GM12878 (cell line): ENCODE measurements at places on chromosomes 3 and 15. TPM values are rescaled to one million over a fixed set of nuclear protein-coding genes. Genes with fewer than 3 reads are reported as not detected.

GRCh38 chr15:67701669-67702068 is 123.6 kb upstream of the SKOR1 start:
- DNase-seq, result no peak

DNA sequence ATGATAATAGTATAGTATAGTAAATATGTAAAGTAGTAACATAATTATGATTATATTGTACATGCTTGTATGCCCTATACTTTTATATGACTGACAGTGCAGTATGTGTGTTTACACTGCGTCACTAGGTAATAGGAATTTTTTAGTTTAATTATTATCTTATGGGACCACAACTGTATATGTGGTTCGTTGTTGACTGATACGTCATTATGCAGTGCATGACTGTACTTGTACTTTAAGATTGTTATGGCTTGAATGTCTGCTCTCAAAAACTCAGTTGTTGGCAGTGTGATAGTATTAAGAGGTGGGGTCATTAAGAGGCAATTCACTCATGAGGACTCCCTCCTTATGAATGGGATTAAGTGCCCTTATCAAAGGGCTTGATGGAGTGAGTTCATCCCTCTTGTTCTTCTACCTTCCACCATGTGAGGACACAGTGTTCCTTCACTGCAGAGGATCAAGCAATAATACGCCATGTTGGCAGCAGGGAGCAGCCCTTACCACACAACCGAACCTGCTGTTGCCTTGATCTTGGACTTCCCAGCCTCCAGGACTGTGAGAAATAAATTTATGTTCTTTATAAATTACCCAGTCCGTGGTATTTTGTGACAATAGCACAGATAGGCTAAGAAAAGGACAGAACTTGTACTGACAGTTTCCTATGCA is 152.2 kb downstream of the NEK11 start:
- no peak for DNase-seq

Gene PRRT3
- total RNA-seq, result 17.0 and 18.0 TPM in 2 replicates

Gene ZBTB47
- total RNA-seq, result 3.1 and 3.4 TPM in 2 replicates

GRCh38 chr3:181935915-181936314 is 224.2 kb downstream of the SOX2 start:
- no peak for DNase-seq

Gene RBP2
- not detected in 2 replicates for total RNA-seq

DNA sequence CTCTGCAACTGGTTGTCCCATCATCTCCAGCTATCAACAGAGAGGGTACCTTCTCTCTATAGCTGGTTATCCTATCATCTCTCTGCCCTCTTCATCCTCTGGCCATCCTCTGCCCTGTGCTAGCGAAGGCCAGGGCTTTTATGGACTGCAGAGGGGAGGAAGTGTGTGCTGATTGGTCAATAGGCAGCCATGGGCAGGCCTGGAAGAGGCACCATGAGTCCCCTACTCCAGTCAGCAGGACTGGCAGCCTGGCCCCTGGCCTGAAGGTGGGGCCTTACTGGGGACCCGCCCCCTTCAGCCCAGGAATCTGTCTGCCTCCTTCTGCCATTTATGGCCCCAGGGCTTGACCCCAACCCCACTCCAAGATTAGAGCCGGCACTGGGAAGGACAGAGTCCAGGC is 10.4 kb upstream of the TRIM59 start:
- no peak for DNase-seq
